ENCODE measurements at places on chromosomes 4 and X.

GRCh38 chrX:123833387-123833786 is 26.5 kb upstream of the XIAP start:
- DNase-seq, result peak; percentile 45

DNA sequence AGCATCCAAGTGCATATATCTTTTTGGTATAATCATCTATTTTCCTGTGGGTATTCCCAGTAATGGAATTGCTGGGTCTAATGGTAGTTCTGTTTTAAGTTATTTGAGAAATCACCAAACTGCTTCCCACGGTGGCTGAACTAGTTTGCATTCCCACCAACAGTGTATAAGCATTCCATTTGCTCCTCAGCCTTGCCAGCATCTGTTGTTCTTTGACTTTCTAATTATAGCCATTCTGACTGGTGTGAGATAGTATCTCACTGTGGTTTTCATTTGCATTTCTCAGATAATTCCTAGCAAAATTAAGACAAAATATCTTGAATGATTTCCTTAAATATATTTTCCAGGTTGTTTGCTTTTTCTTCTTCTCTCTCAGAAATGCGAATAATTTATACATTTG is 341.1 kb downstream of the GBA3 start:
- no peak for DNase-seq

DNA sequence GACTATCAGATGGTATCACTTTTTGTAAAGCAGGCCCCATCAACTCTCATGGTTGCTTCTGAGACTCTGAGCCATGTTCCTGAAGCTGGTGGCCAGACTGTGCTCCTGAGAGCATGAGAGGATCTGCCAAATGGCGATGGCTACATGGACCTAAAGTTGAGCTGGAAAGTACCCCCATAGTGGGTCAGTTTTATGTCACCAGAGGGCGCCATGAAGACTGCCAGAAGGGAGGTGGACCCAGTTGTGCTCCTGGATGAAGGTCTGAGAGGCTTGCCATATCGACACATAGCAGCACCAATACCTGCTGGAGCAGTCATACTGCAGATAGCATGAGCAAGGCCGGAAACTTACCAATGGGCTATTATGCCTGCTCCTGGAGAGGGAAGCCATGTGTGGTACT is 105.7 kb downstream of the SLITRK2 start:
- DNase-seq, result no peak

DNA sequence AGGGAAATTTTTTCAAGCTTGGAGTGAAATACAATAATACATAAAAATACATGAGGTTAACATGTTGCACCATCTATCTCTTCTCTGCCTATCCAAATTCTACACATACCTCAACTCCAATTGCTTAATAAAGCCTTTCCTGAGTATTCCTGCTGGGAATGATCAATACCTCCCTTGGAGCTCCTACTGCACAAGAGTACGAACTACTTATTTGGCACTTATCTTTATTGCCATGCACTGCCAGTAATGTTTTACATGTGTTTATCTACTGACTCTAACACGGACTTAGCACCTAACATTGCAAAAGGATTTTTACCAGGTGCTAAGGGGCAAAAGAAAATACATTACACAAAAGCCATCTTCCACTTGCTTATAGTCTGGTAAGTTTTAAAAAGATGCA is 80.2 kb downstream of the ADGRA3 start:
- DNase-seq, result no peak

DNA sequence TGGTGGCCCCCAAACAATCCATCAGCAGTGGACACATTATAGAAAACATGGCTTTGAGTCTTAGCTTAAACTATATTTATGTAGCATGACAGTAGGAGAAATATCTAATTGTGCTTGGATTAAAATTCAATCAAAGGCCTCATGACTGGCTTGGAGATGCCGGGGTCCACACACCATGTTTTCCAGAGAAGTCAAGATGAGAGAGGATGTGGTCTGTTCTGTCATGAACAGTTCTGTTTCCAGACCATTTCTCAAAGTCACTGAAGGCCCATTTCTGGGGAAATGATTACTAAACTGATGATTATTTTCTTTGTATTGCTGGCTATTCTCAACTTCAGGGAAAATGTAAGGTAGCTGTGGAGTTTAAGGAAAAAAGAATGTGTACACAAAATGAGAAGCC is 76.3 kb downstream of the C4orf51 start:
- DNase-seq, result no peak

GRCh38 chr4:110970642-110971041 is 347.8 kb upstream of the PITX2 start:
- peak; percentile 74 for DNase-seq

DNA sequence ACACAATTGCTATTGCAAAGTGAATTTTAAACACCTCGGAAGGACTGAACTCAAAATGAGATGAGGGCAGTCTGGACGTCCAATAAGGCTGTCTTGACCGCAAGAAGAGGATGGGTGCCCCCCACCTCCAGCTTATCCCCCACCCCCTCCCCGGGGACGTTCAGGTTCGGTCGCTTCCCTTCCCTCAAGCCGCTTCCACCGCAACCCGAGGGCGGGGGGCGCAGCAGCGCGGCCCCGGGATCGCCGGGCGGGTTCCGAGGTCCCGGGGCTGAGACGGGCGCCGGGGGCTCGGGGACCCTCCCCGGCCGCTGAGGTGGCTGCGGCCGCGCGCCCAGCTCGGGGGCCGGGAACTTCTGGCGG is 480 bp downstream of the USP46 start:
- DNase-seq, result no peak

- no peak for DNase-seq
Measured at GRCh38 chr4:146099585-146099984, 75.9 kb upstream of the LSM6 start.

DNA sequence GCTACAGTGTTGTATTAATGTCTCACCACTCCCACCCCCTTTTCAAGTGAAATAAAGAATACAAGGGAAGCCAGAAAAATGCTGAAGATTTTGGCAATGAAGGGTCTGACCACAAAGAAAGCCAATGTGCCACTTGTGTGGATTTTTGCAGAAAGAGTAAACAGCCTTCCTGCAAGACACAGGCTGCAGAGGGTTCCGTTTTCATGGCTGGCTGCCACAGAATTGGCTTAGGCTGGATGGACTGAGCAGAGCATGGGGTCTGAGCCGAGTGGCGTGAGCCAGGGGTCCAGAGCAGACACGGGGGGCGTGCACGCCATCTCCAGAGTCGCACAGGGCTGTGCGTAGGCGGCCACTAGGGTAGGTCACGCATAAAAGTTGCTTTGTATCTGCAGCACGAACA is 69.2 kb downstream of the MTNR1A start:
- DNase-seq, result no peak

- no peak for DNase-seq
Measured at GRCh38 chr4:118774989-118775388, 60.9 kb downstream of the SEC24D start.

GRCh38 chrX:131901546-131901945 is 121.6 kb upstream of the STK26 start:
- no peak for DNase-seq

GRCh38 chr4:155529272-155529671 is 137.4 kb upstream of the GUCY1A1 start:
- no peak for DNase-seq

GRCh38 chr4:839675-840443 is 13.9 kb upstream of the CPLX1 start:
- peak; percentile 48 for DNase-seq

GRCh38 chrX:150352581-150352980 is 10.5 kb upstream of the MAMLD1 start:
- DNase-seq, result no peak

GRCh38 chr4:113553082-113553481 is 208.5 kb downstream of the CAMK2D start:
- no peak for DNase-seq

DNA sequence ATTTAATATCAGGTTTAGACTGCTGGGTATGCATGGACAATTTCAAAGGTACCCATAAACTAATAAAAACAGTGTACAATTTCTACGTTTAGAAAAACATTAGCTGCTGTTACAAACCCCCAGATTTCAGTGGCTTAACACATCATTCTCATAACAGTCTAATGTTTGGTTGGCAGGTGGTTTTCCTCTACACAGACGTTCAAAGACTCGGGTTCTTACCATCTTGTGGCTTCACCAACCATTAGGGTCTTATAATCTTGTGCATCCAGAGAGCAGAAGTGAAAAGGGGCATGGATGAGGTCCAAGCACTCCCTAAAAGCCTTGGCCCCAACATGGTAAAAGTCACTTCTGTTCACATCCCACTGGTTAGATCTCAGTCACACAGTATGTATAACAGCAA is 71.6 kb downstream of the SH3RF1 start:
- DNase-seq, result no peak

DNA sequence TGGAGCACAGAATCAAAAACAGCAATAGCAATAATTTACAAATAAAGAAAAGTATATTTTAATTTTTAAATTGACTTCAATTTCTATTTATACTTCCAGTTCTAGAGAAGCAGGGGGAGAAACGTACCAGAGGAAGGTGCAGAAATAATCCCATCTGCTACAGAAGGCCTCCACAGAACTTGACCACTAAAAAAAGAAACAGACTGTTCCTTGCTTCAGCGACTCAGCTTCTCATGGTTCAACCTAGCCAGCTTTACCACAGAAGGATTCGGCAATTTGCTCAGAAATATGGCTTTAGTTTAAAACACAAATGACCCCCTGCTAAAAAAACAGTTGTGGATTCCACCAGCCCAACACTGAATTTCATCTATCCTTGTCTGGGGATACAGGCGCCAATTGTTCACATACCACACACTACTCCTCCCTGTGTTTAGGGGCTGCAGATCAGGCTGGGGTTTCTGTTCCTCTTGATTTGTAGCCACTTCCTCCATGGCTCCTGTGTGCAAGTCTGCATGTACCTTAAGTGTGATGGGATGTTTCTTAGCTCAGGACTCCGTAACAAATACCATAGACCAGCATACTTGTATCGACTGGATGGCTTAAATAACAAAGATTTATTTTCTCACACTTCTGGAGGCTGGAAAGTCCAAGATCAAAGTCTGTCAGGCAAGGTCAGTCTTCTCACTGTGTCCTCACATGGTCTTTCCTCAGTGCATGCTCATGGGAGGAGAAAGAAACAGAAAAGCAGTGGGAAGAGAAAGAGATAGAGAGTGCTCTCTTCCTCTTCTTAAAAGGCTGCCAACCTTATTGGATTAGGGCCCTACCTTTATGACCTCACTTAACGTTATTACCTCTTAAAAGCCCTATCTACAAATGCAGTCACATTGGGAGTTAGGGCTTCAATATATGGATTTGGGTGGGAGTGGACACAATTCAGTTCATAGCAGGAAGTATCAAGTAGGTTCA is 79.1 kb downstream of the AMOT start:
- peak; percentile 72 for DNase-seq

DNA sequence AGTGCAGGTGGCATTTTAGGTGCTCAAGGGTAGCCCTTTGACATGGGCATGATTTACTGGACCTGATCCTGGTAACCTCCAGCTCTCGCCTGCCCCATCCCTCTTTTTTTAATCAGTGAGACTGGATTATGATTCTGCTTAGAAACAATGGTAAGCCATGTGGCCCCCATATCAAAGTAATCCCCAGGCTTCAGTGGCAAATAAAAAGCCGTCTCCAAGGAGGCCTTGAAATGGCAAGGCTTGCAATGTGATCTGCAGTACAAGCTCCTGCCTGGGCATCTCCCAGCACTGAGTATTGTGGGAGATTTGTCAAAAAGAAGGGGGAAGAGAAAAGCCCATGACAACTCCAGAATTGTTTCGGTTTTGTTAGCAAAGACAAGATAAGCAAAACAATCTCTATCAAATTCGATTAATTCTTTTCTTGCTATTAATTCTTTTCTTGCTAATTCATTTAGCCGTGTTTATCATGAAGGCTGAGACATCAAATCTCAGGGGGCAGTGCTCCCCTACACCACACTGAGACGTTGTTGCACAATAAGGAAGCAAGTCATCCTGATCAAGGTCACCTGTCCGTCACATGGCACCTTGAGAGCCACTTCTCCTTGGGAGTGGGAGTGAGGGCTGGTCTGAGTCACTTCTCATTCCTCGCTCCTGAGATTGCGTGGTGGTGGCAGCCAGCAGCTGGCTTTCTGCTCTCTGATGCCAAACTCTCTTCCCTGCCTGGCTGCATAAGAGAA is 312.7 kb upstream of the GATB start:
- no peak for DNase-seq

- DNase-seq, result no peak
Measured at GRCh38 chrX:50978920-50979682, 68.6 kb downstream of the BMP15 start.

DNA sequence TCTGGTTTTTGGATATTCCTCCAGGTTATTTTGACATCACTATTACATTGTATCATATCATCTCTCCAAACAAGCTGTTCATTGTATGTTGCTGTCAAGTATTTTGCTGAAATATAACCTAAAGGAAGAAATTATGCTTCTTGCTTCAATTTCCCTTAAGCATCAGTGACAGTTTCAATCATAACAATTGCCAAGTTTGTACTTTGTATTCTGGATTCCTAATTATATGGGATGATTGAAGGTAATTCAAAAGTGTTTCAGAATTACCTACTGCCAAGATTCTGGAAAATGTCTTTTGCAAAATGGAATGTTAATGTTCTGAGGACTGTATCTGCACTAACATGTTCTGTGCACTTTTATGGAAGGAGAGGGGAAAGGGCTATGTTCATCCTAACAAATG is 228.7 kb downstream of the PRDM5 start:
- no peak for DNase-seq

- DNase-seq, result no peak
Measured at GRCh38 chr4:82930848-82931755, 30.6 kb downstream of the THAP9 start.

- DNase-seq, result no peak
Measured at GRCh38 chr4:11514779-11515419, 86.2 kb upstream of the HS3ST1 start.

- no peak for DNase-seq
Measured at GRCh38 chr4:1661695-1662094, 22.4 kb downstream of the FAM53A start.

DNA sequence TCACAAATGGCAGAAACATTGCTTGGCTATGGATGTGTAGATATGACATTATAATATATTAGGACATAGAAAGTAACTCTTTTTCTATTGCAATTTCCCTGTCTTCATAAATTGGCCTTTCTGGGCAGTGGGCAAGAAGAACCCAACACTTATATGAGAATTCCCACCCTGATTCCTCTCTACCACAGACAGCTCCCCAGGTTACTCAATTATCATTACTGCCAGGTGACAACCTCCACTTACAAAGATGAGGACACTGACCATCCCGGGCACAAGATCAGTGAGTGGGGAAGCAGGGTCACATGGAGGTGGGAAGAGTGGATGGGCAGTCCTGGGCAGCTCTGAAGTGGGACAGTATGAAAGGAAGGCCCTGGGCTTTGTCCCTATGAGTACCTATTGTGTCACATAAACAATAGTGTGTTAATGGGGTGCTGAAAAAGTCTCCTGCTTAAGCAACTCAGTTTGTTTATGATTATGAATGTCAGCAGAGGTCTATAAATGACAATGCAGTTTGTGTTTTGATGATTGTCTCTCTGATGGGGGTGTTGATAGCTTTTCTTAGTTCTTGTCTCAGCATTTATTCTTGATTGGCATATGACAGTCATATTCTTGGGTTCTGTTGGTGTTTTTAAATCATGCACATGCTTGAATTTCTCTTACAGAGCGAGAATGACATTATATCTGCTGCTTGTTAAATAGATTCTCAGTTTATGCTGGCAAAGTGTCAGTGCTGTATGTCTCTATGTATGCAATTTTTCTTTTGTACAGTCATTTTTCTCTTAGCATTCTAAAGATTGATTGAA is 99.9 kb downstream of the SLIT2 start:
- DNase-seq, result no peak

GRCh38 chr4:3449574-3450534 is 8.1 kb downstream of the HGFAC start:
- no peak for DNase-seq

All from MV-4-11 (cell line).